Endothelial cell of umbilical vein (primary cell): ENCODE measurements at places on chromosomes 1 and 21. TPM values are rescaled to one million over a fixed set of nuclear protein-coding genes. Genes with fewer than 3 reads are reported as not detected.

Gene TMEM240
- total RNA-seq = 7.0 and 8.8 TPM in 2 replicates

Gene PSMB2
- 93.6 and 101 TPM in 2 replicates for total RNA-seq

Gene CD247
- total RNA-seq = not detected in 2 replicates

Gene ASPM
- 44.6 and 55.1 TPM in 2 replicates for total RNA-seq

Gene CLCA2
- total RNA-seq = 0.11 TPM in 1 of 2 replicates, not detected in the other

Gene CFHR5
- total RNA-seq = not detected in 2 replicates

Gene CACNA1S
- total RNA-seq = not detected in 2 replicates

Gene OLFML3
- 1.7 and 3.4 TPM in 2 replicates for total RNA-seq

Gene SFT2D2
- 63.8 and 68.1 TPM in 2 replicates for total RNA-seq

GRCh38 chr21:32190493-32191144, 88.2 kb downstream of the MIS18A start:
- H3K4me3 ChIP-seq = no peak overlapping the region
- H3K36me3 ChIP-seq = no peaks in the 10 kb centered on the region
- no peak overlapping the region for H3K27ac ChIP-seq
- H3K27me3 ChIP-seq = peaks cover 5% of the 10 kb centered on the region

- DNase-seq = peak; percentile 55
- H3K36me3 ChIP-seq = no peaks in the 10 kb centered on the region
- no peaks in the 10 kb centered on the region for H3K27me3 ChIP-seq
- peak overlapping the region; percentile 46 for H3K27ac ChIP-seq
- H3K4me1 ChIP-seq = peaks cover 7% of the 10 kb centered on the region
Measured at GRCh38 chr1:226938903-226939437, 1.1 kb upstream of the COQ8A start.

DNA sequence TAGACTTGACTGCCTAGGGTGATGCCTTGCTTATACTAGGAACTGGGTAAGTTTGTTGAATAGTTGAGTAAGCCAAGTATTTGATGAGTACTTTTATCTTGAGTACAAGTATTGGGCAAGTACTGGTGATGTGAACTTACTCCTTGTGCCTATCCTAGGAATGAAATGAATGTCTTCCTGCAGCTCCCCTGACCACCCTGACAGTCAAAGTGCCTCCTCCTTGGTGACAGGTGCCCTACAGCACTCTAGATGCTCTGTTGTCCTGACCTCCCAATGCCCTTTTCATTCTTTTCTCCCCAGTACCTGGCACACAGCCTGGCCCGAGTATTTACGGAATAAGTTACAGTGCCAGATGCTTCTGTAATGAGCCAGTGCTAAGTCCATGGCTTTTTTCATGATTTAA, 25.5 kb downstream of the PCSK9 start:
- peaks cover 7% of the 10 kb centered on the region for H3K36me3 ChIP-seq
- H3K4me1 ChIP-seq = no peaks in the 10 kb centered on the region
- H3K4me3 ChIP-seq = no peak overlapping the region
- H3K27ac ChIP-seq = no peak overlapping the region
- H3K27me3 ChIP-seq = no peaks in the 10 kb centered on the region

DNA sequence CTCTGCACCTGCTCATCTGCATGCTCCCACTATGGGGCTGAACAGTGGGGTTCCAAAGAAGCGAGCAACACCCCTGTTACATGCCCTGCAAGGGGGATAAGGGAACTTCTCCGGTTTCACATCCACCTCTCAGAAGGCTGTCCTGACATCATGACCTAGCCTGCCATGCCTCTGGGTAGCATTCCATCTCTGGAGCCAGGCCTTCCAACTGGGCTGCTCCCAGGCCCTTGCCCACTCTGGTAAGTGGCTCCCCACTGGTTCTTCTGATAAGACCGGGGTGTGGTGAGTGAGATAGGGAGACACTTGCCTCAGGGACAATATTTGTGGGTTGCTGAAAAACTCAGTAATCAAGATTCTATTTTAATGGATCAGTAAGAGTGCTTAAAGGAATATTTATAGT, 57.8 kb downstream of the KCNJ15 start:
- no peak for DNase-seq
- no peak overlapping the region for H3K4me3 ChIP-seq
- no peak overlapping the region for H3K27ac ChIP-seq
- no peaks in the 10 kb centered on the region for H3K4me1 ChIP-seq
- no peaks in the 10 kb centered on the region for H3K36me3 ChIP-seq

DNA sequence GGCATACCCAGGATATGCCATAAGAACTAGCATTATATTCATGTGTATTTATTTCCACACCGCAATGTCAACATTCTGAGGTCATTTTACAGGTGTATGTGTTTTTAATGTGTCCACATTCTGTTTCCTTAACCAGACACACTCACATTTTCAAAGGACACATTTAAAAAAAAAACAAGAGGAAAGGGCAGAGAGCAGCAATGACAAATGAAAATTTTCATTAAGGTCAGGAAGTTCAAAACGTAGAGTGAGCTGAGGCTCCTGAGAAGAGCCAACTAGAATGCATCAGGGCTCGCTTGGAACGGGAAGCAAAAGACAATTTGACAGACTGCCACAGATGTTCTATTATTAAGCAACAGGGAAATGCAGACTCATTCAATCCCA, 4.8 kb upstream of the GNPAT start:
- no peak for DNase-seq
- H3K27me3 ChIP-seq = no peaks in the 10 kb centered on the region

- H3K36me3 ChIP-seq = no peaks in the 10 kb centered on the region
- no peak for DNase-seq
- H3K27ac ChIP-seq = no peak overlapping the region
- H3K4me3 ChIP-seq = no peak overlapping the region
Measured at GRCh38 chr1:30818568-30819243, 61.1 kb upstream of the LAPTM5 start.

DNA sequence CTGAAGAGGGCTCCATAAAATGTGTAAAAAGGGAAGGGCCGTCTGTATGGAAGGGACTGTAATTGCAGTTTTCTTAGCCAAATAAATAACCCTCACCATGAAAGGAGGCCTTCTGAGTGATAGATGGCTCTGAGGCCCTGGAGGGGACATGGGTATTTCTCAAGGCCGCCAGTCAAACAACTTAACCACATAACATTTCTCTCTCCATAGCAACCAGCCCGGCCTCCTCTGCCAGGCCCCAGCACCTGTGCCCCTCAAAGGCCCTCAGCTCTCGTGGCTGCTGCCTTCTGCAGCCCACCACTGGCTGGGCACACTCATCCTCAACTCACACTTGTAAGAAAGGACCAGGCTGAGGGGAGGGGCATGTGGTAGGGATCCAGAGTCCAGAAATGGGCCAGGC, 57.0 kb upstream of the GJB5 start:
- no peaks in the 10 kb centered on the region for H3K27me3 ChIP-seq
- no peak for DNase-seq
- H3K27ac ChIP-seq = no peak overlapping the region
- H3K36me3 ChIP-seq = no peaks in the 10 kb centered on the region

- DNase-seq = peak; percentile 78
- H3K27me3 ChIP-seq = no peaks in the 10 kb centered on the region
- peak within 1 kb of the TSS; percentile 65 for H3K27ac ChIP-seq
- H3K4me1 ChIP-seq = peaks cover 13% of the 10 kb centered on the region
- no peaks in the 10 kb centered on the region for H3K36me3 ChIP-seq
Measured at GRCh38 chr1:93447481-93448291, at the start of gene FNBP1L. TSS of gene FNBP1L (plus strand) at chr1:93448118. CDS start at chr1:93448282, 164 bp downstream.

- DNase-seq = no peak
- no peaks in the 10 kb centered on the region for H3K4me1 ChIP-seq
- no peak overlapping the region for H3K27ac ChIP-seq
- H3K36me3 ChIP-seq = peaks cover 5% of the 10 kb centered on the region
- no peak overlapping the region for H3K4me3 ChIP-seq
Measured at GRCh38 chr1:219988387-219988786, 57.9 kb downstream of the EPRS1 start.

GRCh38 chr1:155729031-155729898, 40.4 kb downstream of the DAP3 start:
- no peak overlapping the region for H3K27ac ChIP-seq
- H3K4me3 ChIP-seq = no peak overlapping the region
- no peaks in the 10 kb centered on the region for H3K4me1 ChIP-seq

- H3K4me3 ChIP-seq = no peak overlapping the region
- no peaks in the 10 kb centered on the region for H3K36me3 ChIP-seq
- no peaks in the 10 kb centered on the region for H3K27me3 ChIP-seq
- no peak overlapping the region for H3K27ac ChIP-seq
- no peaks in the 10 kb centered on the region for H3K4me1 ChIP-seq
Measured at GRCh38 chr1:199007423-199007822, 368.6 kb downstream of the PTPRC start.

DNA sequence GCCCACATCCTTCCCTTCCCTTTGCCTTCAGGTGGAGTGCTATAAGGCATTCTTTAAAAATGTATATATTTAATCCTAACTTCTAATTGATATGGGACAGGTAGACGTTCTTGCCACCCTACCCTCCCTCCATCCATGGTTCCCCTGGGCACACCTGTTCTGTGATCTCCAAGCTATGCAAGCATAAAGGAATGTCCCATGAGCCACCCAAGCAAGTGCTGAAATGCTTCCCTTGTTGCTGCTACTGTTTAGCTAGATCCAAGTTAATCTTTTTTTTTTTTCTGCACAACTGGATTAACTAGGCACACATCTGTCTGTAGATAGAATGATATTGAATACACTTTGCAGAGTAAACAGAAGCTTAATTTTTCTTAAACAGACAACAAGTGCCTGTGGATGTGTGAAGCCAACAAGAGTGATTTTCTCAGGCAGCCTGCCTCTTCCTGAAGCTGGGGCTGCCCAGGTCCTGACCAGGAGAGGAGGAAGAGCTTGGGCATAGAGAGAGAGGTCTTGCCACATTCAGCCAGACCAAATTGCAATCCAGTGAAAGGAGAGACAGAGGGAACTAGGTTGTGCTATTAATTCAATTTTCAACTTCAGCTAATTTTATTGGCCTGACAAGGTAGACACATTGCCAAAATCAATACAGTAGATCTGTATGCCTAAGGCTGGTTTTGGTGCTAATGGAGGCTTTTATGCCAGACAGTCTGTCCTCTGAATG, 28.2 kb upstream of the ATP1B1 start:
- no peak for DNase-seq
- no peaks in the 10 kb centered on the region for H3K4me1 ChIP-seq
- H3K4me3 ChIP-seq = no peak overlapping the region
- H3K27me3 ChIP-seq = no peaks in the 10 kb centered on the region
- H3K27ac ChIP-seq = no peak overlapping the region

GRCh38 chr1:19079541-19080472, 123.3 kb upstream of the IFFO2 start:
- DNase-seq = no peak
- no peaks in the 10 kb centered on the region for H3K27me3 ChIP-seq
- peaks cover 29% of the 10 kb centered on the region for H3K36me3 ChIP-seq
- H3K4me3 ChIP-seq = no peak overlapping the region
- H3K4me1 ChIP-seq = peaks cover 42% of the 10 kb centered on the region

DNA sequence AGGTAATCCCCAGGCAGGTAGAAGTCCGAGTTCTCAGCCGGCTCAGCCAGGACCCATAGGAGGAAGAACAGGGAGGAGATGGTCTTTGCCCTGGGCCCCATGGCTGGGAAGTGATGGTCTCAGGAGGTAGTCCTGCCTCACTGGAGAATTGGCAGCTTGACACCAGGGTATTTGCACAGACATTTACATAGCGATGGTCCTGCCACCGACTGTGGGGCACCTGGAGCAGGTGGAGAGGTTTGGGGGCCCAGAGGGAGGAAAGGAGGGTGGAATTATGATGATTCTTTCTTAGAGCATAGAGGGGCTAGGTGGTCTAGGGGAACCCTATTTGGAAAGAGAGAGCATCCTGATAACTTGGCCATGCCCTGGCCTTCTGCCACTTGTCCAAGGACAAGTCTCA, at the start of gene TAS1R2:
Gene TAS1R2 (minus strand): TSS at position 101 of the 400 bp plus-strand sequence. CDS start 0 bp downstream, at position 101.
- no peaks in the 10 kb centered on the region for H3K4me1 ChIP-seq
- DNase-seq = no peak
- H3K27me3 ChIP-seq = no peaks in the 10 kb centered on the region
- H3K4me3 ChIP-seq = no peak within 1 kb of the TSS
- H3K36me3 ChIP-seq = no peaks in the 10 kb centered on the region
- no peak within 1 kb of the TSS for H3K27ac ChIP-seq
